ENCODE measurements at places on chromosomes 16 and 17. TPM values are rescaled to one million over a fixed set of nuclear protein-coding genes. Genes with fewer than 3 reads are reported as not detected.
A peak's percentile ranks its signal among the peaks of the same experiment; 100 is the strongest.

DNA sequence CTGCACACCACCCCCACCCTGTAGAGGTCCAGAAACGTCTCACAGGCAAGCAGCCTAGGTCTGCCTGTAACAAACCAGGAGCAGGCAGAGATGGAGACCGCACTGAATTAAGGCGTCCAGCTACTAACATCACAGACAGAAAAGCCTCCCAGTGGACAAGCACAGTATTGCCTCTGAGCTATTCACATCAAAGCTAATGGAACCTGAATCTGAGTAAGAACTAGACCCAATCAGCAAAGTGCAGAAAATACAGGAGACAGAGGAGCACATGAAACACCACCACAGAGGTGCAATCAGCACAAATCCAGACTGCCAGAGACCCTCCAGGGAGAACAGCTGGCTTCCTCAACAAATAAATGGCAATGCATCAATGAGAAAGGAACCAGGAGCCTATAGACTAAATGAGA is 22.2 kb upstream of the PEMT start:
- peak; percentile 24 for DNase-seq

CPHXL gene
- not detected for total RNA-seq

- DNase-seq: peak; percentile 56
Measured at GRCh38 chr17:58487589-58488427, at the start of gene HSF5. TSS of gene HSF5 (minus strand) at chr17:58488408. CDS start at chr17:58488274, 134 bp downstream.

MAP2K3 gene
- 139 TPM for total RNA-seq

DNA sequence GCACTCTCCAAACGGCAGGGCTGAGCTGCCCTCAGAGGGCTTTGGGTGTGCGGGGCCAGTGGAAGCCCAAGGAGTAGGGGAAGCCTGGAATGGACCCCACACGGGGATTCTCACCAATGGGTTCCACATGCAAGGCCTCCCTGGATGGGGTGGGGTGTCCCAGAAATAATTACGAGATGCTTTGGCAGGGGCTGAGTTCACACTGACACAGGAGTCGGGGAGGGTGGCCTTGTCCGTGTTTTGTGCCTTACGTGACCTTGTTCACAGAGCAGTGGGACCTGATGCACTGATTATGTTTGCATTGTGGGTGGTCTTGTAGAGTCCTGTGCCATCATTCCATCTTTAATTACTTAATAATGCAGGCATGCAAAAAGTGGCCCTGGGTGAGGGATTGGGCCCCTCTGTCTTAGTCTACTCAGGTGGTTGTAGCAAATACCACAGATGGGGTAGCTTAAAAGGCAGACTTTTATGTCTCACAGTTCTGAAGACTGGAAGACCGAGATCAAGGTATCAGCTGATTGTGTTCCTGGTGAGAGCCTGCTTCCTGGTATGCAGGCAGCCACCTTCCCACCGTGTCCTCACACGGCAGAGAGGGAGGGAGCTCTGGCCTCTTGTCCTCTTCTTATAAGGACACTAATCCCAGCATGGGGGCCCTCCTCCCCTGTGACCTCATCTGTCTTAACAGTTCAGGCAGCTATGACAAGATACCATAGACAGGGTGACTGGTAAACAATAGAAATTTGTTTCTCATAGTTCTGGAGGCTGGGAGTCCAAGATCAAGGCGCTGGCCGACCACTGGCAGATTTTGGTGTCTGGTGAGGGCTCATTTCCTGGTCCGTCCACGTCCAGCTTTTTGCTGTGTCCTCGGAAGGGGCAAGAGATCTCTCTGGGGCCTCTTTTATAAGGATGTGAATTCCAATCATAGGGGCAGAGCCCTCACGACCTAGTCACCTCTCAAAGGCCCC is 239.4 kb downstream of the IRF8 start:
- no peak for DNase-seq

DNA sequence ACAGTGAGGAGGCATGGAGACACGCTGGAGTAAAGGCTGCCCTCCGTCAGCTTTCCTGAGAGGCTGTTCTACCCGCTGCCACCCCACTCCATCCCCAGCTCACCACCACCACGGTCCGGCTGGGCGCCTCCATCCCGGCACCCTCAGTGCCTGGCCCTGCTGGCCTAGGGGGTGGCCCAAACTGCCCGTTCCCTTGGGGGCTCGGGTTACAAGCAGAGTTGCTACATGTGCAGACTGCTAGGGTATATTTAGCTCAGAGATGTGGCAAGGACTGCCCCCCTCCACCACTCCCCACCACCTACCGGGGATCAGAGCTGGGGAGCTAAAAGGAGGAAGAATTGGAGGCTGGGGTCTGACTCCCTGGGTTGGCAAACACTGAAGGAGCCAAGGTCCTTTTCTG is 4.1 kb downstream of the CACNB1 start:
- no peak for DNase-seq

DNA sequence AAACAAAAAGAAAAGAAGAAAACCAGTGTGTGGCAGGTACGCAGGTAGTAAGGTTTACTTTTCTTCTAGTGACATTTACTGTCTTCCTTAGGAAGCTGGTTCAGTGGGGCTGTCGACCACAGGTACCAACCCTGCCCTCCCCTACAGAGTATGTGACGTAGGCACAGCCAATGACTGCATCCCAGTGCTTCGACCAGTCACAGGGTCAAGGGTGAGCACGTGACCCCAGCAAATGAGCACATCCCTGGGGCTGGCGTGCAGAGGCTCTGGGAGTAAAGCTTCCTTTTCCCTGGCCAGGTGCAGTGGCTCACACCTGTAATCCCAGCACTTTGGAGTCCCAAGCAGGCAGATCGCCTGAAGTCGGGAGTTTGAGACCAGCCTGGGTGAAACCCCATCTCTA is 38.9 kb upstream of the PLCG2 start:
- no peak for DNase-seq

- peak; percentile 13 for DNase-seq
Measured at GRCh38 chr17:64063088-64063487, 42.7 kb upstream of the ICAM2 start.

DNA sequence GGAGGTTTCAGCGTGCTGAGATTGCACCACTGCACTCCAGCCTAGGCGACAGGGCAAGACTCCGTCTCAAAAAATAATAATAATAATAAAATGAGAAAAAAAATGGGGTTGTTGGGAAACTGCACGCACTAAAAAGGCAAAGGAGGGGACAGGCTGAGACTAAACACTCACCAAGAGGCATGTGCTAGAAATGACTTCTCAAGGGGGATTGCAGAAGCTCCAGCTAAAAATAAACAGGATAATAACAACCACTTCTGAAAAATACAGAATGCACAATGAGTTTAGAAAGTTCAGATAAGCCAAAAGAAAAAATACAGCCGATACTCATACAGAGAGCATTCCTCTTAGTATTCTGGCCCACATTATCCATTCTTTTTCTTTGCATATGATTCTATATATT is 15.1 kb upstream of the TIMP2 start:
- no peak for DNase-seq

DNA sequence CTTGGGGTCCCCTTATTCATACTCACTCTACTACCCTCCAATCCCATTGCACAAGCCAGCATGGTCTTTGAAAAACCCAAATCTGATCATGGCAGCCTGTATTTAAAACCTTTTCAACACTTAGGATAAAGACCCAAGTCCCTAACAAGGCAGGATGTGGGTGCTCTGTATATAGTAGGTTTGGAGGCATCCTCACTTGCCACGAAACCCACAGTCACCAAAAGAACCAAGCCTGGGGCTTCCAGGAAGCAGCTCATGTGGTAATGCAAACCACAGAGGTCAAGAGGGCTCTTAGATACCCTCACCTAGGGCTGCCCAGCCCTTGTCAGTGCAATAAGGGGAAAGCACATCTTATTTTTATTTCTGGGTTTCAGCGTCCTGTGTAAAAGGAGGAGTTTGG is 218.6 kb upstream of the ASIC2 start:
- no peak for DNase-seq

DNA sequence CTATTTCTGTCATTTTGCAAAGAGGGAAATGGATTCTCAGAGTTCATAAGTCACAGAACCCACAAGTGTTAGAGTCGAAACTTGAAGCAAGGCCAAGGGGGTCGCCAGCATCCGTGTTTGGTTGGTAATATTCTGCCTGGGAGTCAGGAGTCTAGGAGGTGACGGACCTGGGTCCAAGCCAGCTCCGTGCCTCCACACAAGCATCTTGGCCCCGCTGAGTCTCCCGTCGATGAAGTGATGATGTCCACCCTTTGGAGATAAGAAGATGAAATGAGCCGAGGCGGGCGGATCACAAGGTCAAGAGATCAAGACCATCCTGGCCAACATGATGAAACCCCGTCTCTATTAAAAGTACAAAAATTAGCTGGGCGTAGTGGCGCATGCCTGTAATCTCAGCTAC is 53.2 kb upstream of the TNRC6C start:
- DNase-seq: peak; percentile 1

GRCh38 chr17:42750739-42751344 is 6.0 kb upstream of the EZH1 start:
- no peak for DNase-seq

DNA sequence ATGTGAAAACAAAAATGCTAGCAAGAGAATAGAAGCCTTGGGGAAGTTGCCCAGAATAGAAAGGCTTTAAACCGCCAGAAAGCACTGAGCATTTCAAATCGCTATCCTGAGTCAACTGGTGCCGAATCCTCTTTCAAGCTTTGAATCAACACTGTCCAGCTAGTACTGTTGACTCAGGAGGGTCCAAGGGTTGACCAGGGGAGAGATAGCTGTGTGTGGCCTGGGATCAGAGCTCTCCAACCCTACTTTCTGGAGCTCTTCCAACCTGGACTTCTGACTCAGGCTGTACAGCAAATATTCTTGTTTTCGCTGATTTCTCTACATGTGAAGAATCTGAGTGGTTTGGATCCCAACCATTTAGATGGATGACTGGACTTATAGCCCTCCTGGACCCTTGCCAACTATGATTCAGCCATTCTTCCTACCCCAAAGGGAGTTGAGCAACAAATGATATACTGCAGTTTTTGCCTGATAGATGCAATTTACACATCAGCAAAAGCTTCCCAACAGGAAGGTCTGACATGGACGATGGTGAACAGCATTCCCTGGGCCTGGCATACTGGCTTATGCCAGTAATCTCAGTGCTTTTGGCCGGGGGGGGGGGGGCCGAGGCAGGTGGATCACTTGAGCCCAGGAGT is 154.0 kb upstream of the SDK2 start:
- no peak for DNase-seq

DNA sequence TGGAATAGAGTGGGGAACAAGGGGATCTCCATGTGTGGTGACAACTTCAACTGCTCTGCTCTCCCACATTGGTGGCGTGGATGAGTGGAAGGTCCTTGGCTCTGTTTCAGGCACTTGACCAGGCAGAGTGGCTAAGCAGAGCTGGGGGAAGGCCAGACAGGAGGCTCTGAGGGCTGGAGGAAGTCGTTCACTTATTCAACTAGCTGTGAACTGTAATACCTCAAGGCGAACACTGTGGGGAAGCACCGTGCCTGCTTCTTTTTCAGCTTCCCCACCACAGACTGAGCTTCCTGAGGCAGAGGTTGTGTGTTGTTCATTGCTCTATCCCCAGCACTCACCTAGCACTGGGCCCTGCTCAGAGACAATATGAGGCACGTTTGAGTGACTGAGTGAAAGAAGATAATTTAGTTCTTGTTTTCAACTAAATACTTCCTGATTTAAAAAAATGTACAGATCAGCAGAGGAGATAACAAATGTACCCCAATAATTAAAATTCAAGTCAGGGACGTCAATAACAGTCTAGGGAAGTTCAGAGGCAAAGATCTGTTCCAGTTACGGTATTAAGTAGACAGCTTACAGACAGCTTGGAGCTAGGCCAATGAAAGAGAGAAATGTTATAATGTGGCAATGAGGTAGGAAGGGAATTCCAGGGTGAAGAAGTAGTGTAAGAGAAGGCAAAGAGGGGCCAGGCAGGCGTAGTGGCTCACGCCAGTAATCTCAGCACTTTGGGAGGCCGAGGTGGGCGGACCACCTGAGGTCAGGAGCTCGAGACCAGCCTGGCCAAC is 34.7 kb downstream of the MYO18A start:
- peak; percentile 82 for DNase-seq

- no peak for DNase-seq
Measured at GRCh38 chr16:90084215-90084950, 7.3 kb upstream of the PRDM7 start.

- DNase-seq: no peak
Measured at GRCh38 chr17:68832109-68832802, 122.9 kb downstream of the ABCA8 start.

DNA sequence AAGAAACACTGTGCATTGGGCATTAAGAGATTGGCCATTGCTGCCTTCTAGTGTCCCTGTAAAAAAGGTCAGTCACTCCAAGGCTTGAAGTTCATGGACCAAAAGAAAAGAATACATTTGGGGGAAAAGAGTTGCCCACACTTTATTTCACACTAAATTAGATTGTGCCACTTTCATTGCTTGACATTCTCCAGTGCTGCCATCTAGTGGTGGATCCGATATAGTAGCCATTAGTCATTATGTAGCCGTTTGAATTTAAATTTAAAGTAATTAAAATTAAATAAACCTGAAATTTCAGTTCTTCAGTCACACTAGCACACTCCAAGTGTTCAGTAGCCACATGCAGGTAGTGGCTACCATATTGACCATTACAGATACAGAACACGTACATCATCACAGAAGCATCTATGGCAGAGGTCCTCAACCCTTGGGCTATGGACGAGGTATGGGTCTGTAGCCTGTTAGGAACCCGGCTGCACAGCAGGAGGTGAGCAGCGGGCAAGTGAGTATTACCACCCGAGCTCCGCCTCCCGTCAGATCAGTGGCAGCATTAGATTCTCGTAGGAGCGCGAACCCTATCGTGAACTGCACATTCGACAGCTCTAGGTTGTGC is 21.9 kb upstream of the CDH5 start:
- no peak for DNase-seq

DNA sequence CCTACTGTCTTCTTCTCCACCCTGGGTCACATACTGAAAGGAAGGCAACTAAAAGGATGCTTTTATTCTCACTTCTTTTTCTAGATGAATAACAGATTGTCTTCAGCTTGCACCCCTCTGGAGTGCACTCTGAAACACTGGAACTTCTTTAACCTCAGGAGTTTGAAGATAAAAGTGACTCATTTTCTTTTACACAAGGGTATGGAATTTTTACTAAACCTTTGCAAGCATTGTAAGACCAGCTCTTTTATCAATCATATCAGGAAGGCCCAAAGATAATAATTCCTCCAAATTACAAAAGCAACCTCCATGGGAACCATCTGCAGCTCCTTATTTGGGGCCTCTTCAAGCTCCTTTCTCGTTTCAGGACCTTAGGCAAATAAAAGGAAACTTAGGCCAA is 193.5 kb upstream of the KIF2B start:
- no peak for DNase-seq

DNA sequence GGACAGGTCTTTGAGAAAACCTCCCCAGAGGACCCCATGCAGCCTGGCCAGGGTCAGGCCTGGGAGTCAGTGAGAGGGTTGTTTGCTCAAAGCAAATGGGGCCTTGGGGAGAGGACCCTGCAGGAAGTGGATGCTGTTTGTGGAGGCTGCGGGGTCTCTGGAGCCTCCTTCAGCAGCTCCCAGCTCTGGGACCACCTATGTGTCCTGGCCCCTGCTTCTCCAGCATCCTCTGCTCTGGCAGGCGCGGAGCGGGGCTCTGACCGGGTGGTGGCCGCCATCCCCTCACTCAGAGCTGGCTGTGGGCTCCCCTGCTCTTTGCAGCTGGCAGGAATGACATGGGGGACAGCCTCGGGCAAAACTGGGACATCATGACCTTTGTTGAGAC is 29.8 kb upstream of the CIBAR2 start:
- no peak for DNase-seq
